ENCODE measurements at places on chromosomes 7 and 10. TPM values are rescaled to one million over a fixed set of nuclear protein-coding genes. Genes with fewer than 3 reads are reported as not detected.

Gene RBM20
- under 0.01 TPM for total RNA-seq

Gene GPRIN2
- not detected for total RNA-seq

Gene PRRT4
- total RNA-seq, result under 0.01 TPM

Gene ANKRD61
- total RNA-seq, result 0.44 TPM

Gene IKZF1
- not detected for total RNA-seq

Gene SYT15B
- under 0.01 TPM for total RNA-seq

Gene HOXA10
- total RNA-seq, result 12.6 TPM

Gene SPDYE5
- 0.12 TPM for total RNA-seq

Gene TMEM176B
- total RNA-seq, result not detected

Gene HOXA13
- total RNA-seq, result 14.9 TPM

Gene CDHR1
- 0.12 TPM for total RNA-seq

Gene AKR1C3
- total RNA-seq, result 26.7 TPM

Gene SMARCD3
- total RNA-seq, result 35.7 TPM

Gene MUC12
- total RNA-seq, result 0.44 TPM

Gene GIMAP6
- 0.25 TPM for total RNA-seq

Gene CFTR
- total RNA-seq, result under 0.01 TPM

Gene DIP2C
- total RNA-seq, result 23.1 TPM

Gene EIF4H
- 333 TPM for total RNA-seq

Gene HABP2
- not detected for total RNA-seq

Gene ACHE
- 0.25 TPM for total RNA-seq

Gene TDRD1
- 0.62 TPM for total RNA-seq

Gene CALHM1
- total RNA-seq, result not detected

Gene TAS2R4
- 1.1 TPM for total RNA-seq

Gene CTNNA3
- not detected for total RNA-seq

Gene GBX1
- not detected for total RNA-seq

Gene FIS1
- 261 TPM for total RNA-seq

Gene PRF1
- not detected for total RNA-seq

Gene COBL
- under 0.01 TPM for total RNA-seq

Gene CALCR
- total RNA-seq, result not detected

Gene TRPV5
- not detected for total RNA-seq

Gene GHRHR
- total RNA-seq, result not detected

Gene CHAT
- not detected for total RNA-seq

Gene ZNF485
- total RNA-seq, result 3.0 TPM

Gene ZNF789
- 9.1 TPM for total RNA-seq

Gene CDC14C
- total RNA-seq, result not detected

Gene MNX1
- total RNA-seq, result not detected

Gene PAPOLB
- 0.12 TPM for total RNA-seq

Gene ASB15
- not detected for total RNA-seq

Gene FAM24A
- total RNA-seq, result not detected

Gene SSC4D
- total RNA-seq, result 0.55 TPM

Gene TBRG4
- 64.7 TPM for total RNA-seq

Gene SLC13A1
- total RNA-seq, result not detected

Gene CYP3A5
- 4.8 TPM for total RNA-seq

Gene LIPN
- not detected for total RNA-seq

Gene PLAC9
- total RNA-seq, result 1.9 TPM

Gene PTN
- total RNA-seq, result 23.8 TPM

Gene SLC26A4
- total RNA-seq, result 0.44 TPM

Gene PKD2L1
- total RNA-seq, result under 0.01 TPM

Gene SPOCK2
- total RNA-seq, result 0.11 TPM

Gene C10orf67
- 0.11 TPM for total RNA-seq

Gene ANXA8L1
- total RNA-seq, result not detected

Gene SLC37A3
- total RNA-seq, result 67.3 TPM

Gene UBTD1
- 31.2 TPM for total RNA-seq

Gene NKX2-3
- not detected for total RNA-seq

Gene WDR37
- total RNA-seq, result 14.6 TPM

Gene SPDYE2
- not detected for total RNA-seq

Gene COL17A1
- 0.33 TPM for total RNA-seq

Gene TRA2A
- total RNA-seq, result 31.6 TPM

Measured in uterine smooth muscle cell (primary cell).